ENCODE measurements at places on chromosomes 12 and 14.

- no peak for DNase-seq
Measured at GRCh38 chr12:127771546-127771945, 495.4 kb upstream of the TMEM132C start.

DNA sequence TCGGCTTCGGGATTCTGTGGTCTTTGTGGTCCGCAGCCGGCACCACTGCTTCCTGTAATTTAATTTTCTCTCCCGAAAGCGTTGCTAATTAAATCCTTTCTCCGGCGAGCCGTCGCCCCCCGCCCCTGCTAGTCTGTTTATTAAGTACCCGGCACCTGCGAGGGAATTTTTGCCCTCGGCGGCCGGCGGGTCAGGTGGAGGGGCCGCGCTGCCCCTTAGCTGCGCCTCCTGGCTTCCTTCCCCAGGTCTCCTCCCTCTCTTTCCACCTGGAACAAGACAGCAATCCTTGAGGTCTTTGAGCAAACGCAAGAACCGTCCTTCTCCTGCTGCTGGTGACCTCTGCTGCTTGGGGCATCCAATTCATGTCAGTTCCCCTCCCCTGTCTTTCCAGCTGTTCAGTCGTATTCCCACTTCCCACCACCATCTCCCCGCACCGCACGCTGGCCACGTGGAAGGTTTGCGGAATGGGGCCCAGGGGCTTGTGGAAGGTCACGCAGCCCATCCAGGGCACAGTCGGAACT is 16.2 kb downstream of the ZDHHC22 start:
- no peak for DNase-seq

DNA sequence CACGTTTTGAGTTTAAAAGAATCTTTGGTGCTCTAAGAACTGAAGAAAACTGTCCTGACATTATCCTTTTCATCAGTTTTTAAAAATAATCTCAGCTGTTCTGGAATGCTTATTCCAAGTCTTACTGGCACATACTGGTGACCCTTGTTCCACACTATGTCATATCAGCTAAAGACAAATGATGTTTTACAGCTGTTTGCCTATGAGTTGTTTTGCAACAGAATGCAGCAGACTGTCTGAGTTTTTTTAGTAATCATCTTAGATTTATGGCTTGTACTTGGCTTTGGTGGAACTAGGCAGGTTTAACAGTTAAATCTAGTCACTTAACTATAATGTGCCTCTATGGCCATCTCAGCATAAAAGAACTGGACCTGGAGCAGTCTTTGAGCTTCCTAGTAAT is 91.6 kb upstream of the GRIN2B start:
- DNase-seq: no peak

GRCh38 chr14:78688503-78688902 is 518.3 kb downstream of the NRXN3 start:
- no peak for DNase-seq

DNA sequence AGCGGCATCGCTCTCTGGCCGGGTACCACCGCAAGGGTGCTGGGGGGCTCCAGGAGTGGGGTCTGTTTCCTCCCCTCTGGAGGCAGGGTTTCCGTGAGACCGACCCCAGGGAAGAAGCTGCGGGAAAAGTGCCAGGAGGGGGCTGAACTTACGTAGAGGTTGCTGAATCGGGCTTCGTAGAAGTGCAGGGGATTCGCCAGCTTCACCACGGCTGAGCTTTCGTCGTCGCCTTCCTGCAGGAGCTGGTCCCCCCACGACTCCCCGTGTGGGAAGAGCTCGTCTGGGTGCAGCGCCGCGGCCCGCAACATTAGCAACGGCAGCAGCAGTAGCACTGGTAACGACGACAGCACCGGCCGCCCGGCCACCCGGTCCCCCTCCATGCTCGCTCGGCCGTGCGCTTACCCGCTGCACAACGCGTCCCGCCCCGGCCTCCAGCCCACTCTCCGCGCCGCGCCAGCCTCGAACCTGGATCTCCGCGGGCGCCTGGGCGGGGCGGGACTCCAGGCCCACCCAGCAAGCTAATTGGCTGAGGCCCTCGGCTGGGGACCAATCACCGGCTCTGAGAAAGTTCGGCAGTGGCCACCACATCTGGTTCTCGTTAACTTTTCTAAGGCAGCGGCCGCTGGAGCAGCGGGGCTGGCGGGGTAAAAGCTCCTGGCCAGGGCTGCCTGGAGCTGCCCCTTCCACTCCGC is at the start of gene NID2:
Gene NID2 (minus strand): TSS at position 445 of the 692 bp plus-strand sequence. CDS start 65 bp downstream, at position 380.
- peak; percentile 20 for DNase-seq

DNA sequence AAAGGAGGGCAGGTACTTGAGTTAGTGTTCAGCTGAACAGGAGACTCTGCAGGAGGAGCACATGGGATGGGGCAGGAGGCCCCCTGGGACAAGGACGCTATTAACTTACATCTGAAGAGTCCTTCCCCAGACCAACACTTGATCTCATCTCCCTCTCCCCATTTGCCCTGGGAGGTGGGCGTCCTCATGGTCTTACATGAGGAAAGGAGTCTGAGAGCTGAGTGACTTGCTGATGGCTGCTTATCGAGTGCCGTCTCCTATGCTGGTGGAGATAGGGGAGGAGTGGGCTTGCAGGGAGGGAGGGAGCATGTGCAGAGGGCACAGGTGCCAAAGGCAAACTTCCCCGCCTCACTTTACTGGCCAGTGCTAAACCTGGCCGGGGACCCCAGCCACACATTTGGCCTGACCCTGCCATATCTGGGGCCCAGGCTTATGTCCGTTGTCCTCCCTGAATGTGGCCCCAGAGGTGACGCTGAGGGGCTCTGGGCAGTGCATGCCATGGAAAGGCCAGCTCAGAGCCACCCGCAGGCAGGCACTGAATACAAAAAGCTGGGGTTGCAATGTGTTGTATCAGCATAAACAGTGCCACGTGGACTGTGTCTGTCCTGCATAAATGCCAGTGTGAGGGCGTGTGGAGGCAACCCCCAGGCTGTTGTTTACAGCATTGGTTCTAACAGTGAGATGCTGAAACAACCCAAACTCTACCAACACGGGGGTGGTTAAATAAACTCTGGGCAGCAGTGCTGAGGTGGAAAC is 29.4 kb downstream of the FAIM2 start:
- no peak for DNase-seq

GRCh38 chr14:93645200-93645599 is 143.1 kb downstream of the PRIMA1 start:
- no peak for DNase-seq

GRCh38 chr12:102883204-102883799 is 33.7 kb downstream of the PAH start:
- DNase-seq: peak; percentile 26

DNA sequence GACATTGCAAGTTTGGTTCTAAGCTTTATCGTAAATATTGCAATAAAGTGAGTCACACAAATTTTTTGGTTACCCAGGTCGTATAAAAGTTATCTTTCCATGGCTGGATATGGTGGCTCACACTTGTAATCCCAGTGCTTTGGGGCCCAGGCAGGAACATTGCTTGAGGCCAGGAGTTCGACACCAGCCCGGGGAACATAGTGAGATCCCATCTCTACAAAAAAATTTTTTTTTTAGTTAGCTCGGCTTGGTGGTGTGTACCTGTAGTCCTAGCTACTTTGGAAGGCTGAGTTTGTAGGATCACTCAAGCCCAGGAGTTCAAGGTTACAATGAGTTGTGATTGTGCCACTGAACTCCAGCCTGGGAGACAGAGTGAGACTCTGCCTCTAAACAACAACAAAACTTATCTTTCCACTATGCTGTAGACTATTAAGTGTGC is 24.4 kb downstream of the PRORP start:
- no peak for DNase-seq

GRCh38 chr12:121618659-121619233 is 7.6 kb upstream of the ORAI1 start:
- DNase-seq: no peak

DNA sequence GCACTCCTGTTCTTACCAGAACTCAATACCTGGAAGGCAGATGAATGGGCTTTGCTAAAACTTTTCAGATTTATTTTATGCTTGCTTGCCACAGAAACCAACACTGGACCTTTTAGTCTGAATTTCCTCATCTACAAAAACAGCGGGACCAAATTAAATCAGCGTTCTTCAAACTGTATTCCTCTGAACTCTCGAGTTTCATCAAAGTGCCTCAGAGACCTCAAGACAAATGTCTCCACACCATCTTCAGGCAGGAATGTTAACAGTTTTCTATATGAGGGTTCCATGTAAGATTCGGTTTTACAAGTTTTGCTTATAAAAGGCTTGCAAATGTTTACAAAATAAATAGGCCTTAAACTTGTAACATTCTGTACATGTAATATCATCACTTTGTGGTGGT is 74.6 kb downstream of the MED13L start:
- no peak for DNase-seq

GRCh38 chr14:56900726-56901125 is 90.4 kb upstream of the OTX2 start:
- no peak for DNase-seq

DNA sequence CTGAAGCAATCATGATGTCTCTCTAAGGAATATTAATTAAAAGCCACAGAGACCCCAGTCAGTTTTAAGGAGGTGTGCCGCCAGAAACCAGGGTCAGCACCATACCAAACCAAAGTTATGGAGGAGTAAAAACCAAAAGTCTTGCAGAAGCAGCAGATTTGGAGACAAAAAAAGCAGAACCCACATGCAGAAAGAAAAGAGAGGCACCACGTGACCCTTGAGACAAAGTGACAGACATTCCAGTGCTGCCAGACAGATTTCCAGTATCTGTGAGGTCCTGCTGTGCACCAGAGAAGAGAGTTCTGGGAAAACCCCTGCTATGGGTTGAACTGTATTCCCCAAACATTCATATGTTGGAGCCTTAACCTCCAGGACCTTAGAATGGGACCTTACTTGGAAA is 59.7 kb downstream of the CAPZA3 start:
- no peak for DNase-seq

DNA sequence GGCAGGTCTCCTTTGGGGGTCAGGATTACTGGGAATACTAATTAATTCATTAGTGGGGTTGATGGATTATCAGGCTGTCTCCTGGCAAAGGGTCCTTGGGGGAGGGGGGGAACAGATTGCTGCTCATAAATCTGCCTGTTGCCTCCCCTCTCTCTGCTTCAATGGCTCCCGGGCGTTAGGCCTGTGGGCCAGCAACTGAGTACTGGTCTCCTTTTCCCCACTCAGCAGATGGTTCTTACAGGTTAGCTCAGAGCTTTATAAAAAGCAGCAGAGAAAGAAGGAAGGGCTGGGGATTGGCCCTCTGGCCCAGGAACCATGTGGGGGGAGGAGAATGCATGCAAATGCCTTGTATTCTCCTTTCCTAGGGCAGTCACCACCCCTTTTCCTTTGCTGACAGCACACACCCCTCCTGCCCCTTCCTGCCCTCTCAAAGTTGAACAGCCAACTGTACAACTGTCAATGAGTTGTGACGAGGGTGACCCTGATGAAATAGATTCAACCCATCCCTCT is 2.3 kb upstream of the NEUROD4 start:
- DNase-seq: no peak

GRCh38 chr14:51889851-51890250 is 29.4 kb downstream of the GNG2 start:
- no peak for DNase-seq

- no peak for DNase-seq
Measured at GRCh38 chr14:31307618-31308017, 100.0 kb upstream of the HECTD1 start.
